MM.1S (cell line): ENCODE measurements at places on chromosomes 7 and 10.

GRCh38 chr10:110967645-110968044 is 48.2 kb downstream of the SHOC2 start:
- H3K36me3 ChIP-seq: no peaks in the 10 kb centered on the region
- no peak for DNase-seq
- H3K4me3 ChIP-seq: no peak overlapping the region
- H3K27ac ChIP-seq: no peak overlapping the region
- H3K4me1 ChIP-seq: no peaks in the 10 kb centered on the region
- no peaks in the 10 kb centered on the region for H3K27me3 ChIP-seq

GRCh38 chr10:111323389-111323966 is 246.6 kb downstream of the ADRA2A start:
- DNase-seq: peak; percentile 18
- no peak overlapping the region for H3K27ac ChIP-seq
- H3K36me3 ChIP-seq: no peaks in the 10 kb centered on the region
- H3K4me1 ChIP-seq: no peaks in the 10 kb centered on the region
- no peak overlapping the region for H3K4me3 ChIP-seq

- no peaks in the 10 kb centered on the region for H3K27me3 ChIP-seq
- H3K36me3 ChIP-seq: no peaks in the 10 kb centered on the region
- no peak overlapping the region for H3K27ac ChIP-seq
- H3K4me1 ChIP-seq: peaks cover 29% of the 10 kb centered on the region
- DNase-seq: no peak
- no peak overlapping the region for H3K4me3 ChIP-seq
Observed at GRCh38 chr10:71725249-71725648, 5.7 kb upstream of the C10orf105 start.

- DNase-seq: no peak
- no peaks in the 10 kb centered on the region for H3K36me3 ChIP-seq
- no peak overlapping the region for H3K4me3 ChIP-seq
- peaks cover 4% of the 10 kb centered on the region for H3K4me1 ChIP-seq
Observed at GRCh38 chr10:112980937-112981336, 30.9 kb downstream of the TCF7L2 start.

GRCh38 chr7:82444220-82444909 is 788 bp upstream of the CACNA2D1 start:
- H3K27ac ChIP-seq: no peak overlapping the region
- no peaks in the 10 kb centered on the region for H3K36me3 ChIP-seq
- peaks cover 9% of the 10 kb centered on the region; the same call in 1 of the 2 replicates for H3K27me3 ChIP-seq
- peak overlapping the region; percentile 71 for H3K4me3 ChIP-seq

- DNase-seq: no peak
- no peaks in the 10 kb centered on the region for H3K27me3 ChIP-seq
- H3K27ac ChIP-seq: no peak overlapping the region
- H3K36me3 ChIP-seq: no peaks in the 10 kb centered on the region
- no peak overlapping the region for H3K4me3 ChIP-seq
Observed at GRCh38 chr10:104142081-104142480, 20.1 kb downstream of the SFR1 start.

GRCh38 chr10:65306201-65306600 is 1619.6 kb upstream of the LRRTM3 start:
- no peaks in the 10 kb centered on the region for H3K27me3 ChIP-seq
- no peaks in the 10 kb centered on the region for H3K36me3 ChIP-seq
- no peak overlapping the region for H3K4me3 ChIP-seq
- no peaks in the 10 kb centered on the region for H3K4me1 ChIP-seq
- no peak for DNase-seq

- no peak overlapping the region for H3K27ac ChIP-seq
- H3K36me3 ChIP-seq: no peaks in the 10 kb centered on the region
- no peaks in the 10 kb centered on the region for H3K27me3 ChIP-seq
- no peak for DNase-seq
- no peak overlapping the region for H3K4me3 ChIP-seq
Observed at GRCh38 chr10:35237766-35238512, 98.4 kb upstream of the CCNY start.

DNA sequence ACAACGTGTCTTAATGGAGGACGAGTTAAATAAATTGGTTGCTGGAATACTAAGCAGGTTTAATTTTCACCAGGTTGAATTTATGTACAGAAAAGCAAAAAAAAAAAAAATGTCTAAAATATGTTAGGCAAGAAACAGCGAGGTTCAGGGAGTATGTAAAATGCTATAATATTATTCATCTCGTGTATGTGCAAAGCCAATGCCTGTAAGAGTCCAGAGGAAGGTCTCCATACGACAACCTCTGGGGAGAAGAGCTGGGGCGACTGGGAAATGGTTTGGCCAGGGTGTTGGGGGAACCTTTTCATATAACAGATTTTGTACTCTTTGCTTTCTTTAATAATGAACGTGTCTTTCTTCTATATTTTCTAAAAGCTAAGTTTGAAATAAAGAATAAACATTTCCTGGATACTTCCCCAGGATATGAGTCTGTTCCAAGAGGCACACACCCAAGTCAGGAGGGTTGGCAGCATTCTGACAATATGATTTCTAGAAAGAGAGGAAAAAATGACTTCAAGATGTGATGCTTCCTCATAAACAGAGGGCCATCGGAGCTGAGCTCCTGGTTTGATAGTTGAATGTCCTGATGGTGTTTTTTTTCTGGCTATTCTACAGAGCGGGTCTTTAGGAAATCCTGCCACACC is 208.6 kb upstream of the MGMT start:
- no peaks in the 10 kb centered on the region for H3K4me1 ChIP-seq
- no peaks in the 10 kb centered on the region for H3K27me3 ChIP-seq
- no peaks in the 10 kb centered on the region for H3K36me3 ChIP-seq
- H3K4me3 ChIP-seq: no peak overlapping the region
- no peak overlapping the region for H3K27ac ChIP-seq

- no peaks in the 10 kb centered on the region for H3K27me3 ChIP-seq
- H3K4me1 ChIP-seq: no peaks in the 10 kb centered on the region
- H3K4me3 ChIP-seq: no peak overlapping the region
- no peak overlapping the region for H3K27ac ChIP-seq
Observed at GRCh38 chr10:34824870-34825269, 9.8 kb upstream of the PARD3 start.

DNA sequence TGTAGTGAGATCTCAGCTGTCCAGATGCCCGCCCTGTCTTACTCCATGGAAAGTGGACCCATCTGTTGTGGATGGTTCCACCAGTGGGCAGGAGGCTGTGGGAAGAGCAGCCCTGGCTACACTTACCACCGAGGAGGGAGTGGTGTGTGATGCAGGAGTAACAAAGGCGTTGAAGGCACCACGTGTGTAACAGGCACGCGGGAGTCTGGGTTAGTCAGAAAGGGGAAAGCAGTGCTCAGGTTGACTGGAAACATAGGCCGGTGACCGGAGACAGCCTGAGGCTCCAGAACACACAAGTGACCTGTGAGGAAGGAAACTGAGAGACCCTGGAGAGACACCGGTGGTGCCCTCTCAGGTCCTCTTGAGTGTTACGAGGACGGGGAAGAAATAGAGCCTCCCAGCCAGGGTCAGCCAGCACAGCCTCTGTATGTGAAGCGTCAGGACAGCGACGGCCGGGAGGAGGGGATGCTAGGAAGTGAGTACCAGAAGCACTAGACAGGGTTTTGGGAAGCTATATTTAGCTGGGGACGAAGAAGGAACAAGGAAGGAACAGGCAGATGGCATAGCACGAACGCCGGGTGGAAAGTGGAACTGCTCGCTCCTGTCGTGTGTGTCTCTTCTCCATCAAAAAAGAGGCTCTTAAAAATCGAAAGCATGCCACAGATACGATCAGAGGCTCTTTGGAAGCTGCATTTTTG is 51.7 kb downstream of the DAGLB start:
- H3K4me3 ChIP-seq: no peak overlapping the region
- DNase-seq: no peak
- peaks cover 12% of the 10 kb centered on the region for H3K36me3 ChIP-seq
- H3K4me1 ChIP-seq: no peaks in the 10 kb centered on the region
- H3K27ac ChIP-seq: no peak overlapping the region

- no peak for DNase-seq
- no peaks in the 10 kb centered on the region for H3K4me1 ChIP-seq
- no peaks in the 10 kb centered on the region for H3K27me3 ChIP-seq
- no peak overlapping the region for H3K27ac ChIP-seq
- no peak overlapping the region for H3K4me3 ChIP-seq
Observed at GRCh38 chr7:36677769-36678437, 46.4 kb downstream of the AOAH start.

DNA sequence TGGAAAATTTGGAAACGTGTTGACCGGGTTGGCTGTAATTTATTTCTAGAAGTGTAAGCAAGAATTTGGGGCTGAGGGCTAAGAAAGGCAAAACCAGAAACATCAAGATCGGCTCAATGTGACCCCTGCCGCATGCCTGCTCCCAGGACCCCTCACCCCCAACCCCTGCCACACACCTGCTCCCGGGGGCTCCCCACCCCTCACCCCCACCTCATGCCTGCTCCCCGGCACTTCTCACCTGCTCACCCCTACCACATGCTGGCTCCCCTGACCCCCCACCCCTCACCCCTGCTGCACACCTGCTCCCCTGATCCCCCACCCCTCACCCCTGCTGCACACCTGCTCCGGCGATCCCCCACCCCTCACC is 19.0 kb upstream of the CFAP46 start:
- no peak for DNase-seq
- H3K4me3 ChIP-seq: no peak overlapping the region
- no peaks in the 10 kb centered on the region for H3K4me1 ChIP-seq
- no peak overlapping the region for H3K27ac ChIP-seq
- H3K36me3 ChIP-seq: no peaks in the 10 kb centered on the region

- H3K36me3 ChIP-seq: no peaks in the 10 kb centered on the region
- no peak for DNase-seq
- H3K27me3 ChIP-seq: no peaks in the 10 kb centered on the region
- no peak overlapping the region for H3K27ac ChIP-seq
- H3K4me1 ChIP-seq: no peaks in the 10 kb centered on the region
Observed at GRCh38 chr7:67493366-67493765, 496.7 kb downstream of the TYW1 start.

- H3K27me3 ChIP-seq: no peaks in the 10 kb centered on the region; the same call in 1 of the 2 replicates
- DNase-seq: no peak
- no peaks in the 10 kb centered on the region for H3K4me1 ChIP-seq
- H3K36me3 ChIP-seq: no peaks in the 10 kb centered on the region
Observed at GRCh38 chr7:55348502-55348901, 16.6 kb upstream of the LANCL2 start.

DNA sequence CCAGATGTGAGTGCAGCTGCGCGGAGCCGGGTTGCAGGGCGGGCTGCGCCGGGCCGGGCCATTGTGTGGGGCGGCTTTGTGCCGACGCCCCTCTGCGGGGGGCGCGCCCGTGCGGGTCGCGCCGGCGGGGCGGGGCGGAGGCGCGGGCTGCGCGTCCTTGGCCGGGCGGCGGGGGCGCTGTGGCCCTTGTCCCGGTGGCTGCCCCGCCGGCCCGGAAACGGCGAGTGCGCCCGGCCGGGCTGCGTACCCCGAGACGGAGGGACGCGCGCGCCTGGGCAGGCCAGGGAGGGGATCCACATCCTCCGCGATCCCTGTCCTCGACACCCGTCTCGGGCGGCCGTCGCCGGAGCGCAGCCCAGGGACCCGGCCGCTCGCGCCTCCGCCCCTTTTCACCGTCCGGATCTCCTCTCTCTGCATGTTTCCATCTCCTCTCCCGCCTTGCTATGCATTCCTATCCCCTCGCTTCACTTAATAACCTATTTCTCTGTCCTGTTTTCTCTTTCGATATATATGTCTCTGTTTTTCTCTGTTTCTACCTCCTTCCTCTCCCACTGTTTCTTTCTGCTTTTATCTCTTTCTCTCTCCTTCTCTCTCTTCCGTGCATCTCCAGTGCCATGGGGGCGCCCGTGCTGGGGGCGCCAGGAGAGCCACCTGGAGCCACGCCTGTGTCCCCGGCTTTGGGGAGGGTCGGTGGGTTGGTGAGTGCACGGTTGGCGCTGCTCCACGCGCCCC is 765 bp downstream of the PFKFB3 start:
- H3K27me3 ChIP-seq: no peaks in the 10 kb centered on the region
- peak; percentile 54 for DNase-seq
- H3K27ac ChIP-seq: peak overlapping the region; percentile 67; the same call in 1 of the 2 replicates
- H3K4me3 ChIP-seq: peak overlapping the region; percentile 82
- H3K36me3 ChIP-seq: no peaks in the 10 kb centered on the region

- no peak for DNase-seq
- H3K4me1 ChIP-seq: no peaks in the 10 kb centered on the region
- H3K36me3 ChIP-seq: no peaks in the 10 kb centered on the region
- no peak overlapping the region for H3K27ac ChIP-seq
Observed at GRCh38 chr10:78528749-78529204, 495.1 kb downstream of the RPS24 start.

DNA sequence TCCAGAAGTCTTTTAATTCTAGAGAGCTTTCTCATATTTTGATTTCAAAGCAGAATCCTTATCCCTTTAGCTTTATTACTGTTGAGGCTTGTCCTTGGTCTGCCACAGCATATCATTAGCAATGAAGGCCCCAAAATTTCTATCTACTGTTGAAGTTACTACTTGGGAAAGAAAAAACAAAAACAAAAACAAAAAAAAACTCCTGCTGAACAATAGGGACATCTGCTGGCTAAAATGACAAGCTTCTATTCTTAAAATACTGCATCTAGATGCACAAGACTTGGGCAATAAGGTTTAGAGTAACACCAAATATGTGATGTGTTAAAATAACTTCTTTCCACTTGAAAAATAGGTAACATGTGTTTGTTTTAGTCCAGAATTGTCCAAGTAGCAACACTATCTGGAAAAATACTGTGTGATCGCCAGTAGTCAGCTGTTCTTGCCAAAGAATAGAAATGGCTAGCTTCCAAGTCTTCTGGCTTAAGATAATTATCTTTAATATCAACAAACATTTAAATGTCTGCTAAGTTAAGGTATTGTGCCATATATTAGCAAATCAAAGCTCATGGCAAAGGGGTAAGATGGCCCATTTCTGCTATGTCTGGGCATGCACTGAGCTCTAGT is 3.8 kb upstream of the DMTF1 start:
- no peak overlapping the region for H3K4me3 ChIP-seq
- H3K27ac ChIP-seq: no peak overlapping the region
- peak; percentile 31 for DNase-seq
- no peaks in the 10 kb centered on the region for H3K36me3 ChIP-seq
- H3K4me1 ChIP-seq: peaks cover 24% of the 10 kb centered on the region

GRCh38 chr7:113799896-113800295 is 118.9 kb downstream of the PPP1R3A start:
- no peaks in the 10 kb centered on the region for H3K36me3 ChIP-seq
- no peaks in the 10 kb centered on the region for H3K4me1 ChIP-seq
- H3K27me3 ChIP-seq: no peaks in the 10 kb centered on the region
- no peak overlapping the region for H3K4me3 ChIP-seq
- no peak for DNase-seq

- no peaks in the 10 kb centered on the region for H3K36me3 ChIP-seq
- no peak for DNase-seq
- H3K4me3 ChIP-seq: no peak overlapping the region
Observed at GRCh38 chr7:35416568-35416967, 162.7 kb upstream of the TBX20 start.

- no peak overlapping the region for H3K27ac ChIP-seq
- H3K36me3 ChIP-seq: peaks cover 17% of the 10 kb centered on the region
- no peak overlapping the region for H3K4me3 ChIP-seq
- no peaks in the 10 kb centered on the region for H3K4me1 ChIP-seq
- no peaks in the 10 kb centered on the region for H3K27me3 ChIP-seq
Observed at GRCh38 chr7:6419310-6419773, 28.4 kb downstream of the DAGLB start.

- DNase-seq: no peak
- H3K4me3 ChIP-seq: no peak overlapping the region
- no peaks in the 10 kb centered on the region for H3K36me3 ChIP-seq
- H3K27me3 ChIP-seq: peaks cover 22% of the 10 kb centered on the region
Observed at GRCh38 chr7:1665549-1666316, 4.3 kb upstream of the ELFN1 start.
